ENCODE measurements at places on chromosomes 1 and 21.

- H3K4me1 ChIP-seq = no peaks in the 10 kb centered on the region
- no peak overlapping the region for H3K4me3 ChIP-seq
- DNase-seq = no peak
- H3K27me3 ChIP-seq = peaks cover 2% of the 10 kb centered on the region
These were observed 4.1 kb upstream of the DISP3 start for GRCh38 chr1:11474826-11475225.

DNA sequence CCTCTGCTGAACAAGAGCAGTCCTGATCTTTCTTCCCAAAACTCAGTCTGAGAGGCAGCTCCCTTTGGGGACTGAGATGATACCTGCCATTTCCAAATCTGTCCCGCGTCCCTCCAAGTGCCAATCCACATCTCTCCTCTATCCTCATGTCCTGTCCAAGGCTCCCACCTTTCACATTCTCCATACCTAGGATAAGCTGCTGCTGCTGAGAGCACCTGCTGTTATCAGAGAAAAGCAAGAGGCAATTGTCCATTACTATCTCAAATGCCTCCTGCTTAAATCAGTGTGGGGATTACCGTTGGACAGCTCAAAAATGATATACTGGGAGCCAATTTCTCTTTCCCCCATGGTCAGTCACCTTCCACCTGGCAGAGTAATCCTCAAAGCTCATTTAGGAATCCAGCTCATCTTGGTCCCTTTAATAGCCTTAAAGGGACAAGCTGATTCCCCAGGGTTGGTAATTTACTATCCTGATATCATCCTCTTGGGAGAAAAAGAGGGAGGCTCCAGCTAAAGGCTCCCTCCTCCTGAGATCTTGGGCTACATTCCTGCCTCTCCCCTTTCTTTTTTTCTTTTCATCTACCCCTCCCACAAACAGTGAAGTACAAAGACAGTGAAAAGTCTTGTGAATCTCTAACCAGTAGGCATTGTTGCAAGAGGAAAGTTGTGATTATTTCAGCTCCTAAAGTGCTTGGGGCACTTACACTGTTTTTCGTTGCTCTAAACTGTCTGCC lies 278.1 kb upstream of the CAMK1G start:
- H3K4me3 ChIP-seq = no peak overlapping the region
- no peaks in the 10 kb centered on the region for H3K27me3 ChIP-seq
- H3K36me3 ChIP-seq = no peaks in the 10 kb centered on the region
- no peak for DNase-seq

- H3K27me3 ChIP-seq = no peaks in the 10 kb centered on the region
- no peak for DNase-seq
- H3K27ac ChIP-seq = no peak overlapping the region
- H3K4me3 ChIP-seq = no peak overlapping the region
- peaks cover 1% of the 10 kb centered on the region for H3K36me3 ChIP-seq
These were observed 110.1 kb downstream of the VPS13D start for GRCh38 chr1:12339811-12340543.

DNA sequence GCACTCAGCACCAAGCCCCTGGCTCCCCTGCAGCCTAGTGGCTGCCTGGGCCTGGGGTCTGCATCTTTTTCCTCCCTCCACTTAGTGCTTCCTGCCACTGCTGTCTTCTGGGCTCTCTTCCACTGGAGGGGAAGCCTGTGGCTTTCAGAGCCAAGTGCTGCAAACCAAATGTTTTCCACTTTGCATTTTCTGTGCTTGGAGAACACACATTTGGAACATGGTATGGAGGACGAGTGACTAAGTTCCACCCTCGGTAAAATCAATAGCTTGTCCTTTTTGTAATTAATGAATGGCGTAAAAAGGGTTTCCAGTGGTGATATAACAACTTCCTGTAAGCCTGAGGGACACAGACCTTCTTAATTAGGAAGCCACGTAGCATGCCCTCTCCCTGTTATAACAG lies 10.1 kb upstream of the GPR153 start:
- no peaks in the 10 kb centered on the region for H3K27me3 ChIP-seq
- peaks cover 16% of the 10 kb centered on the region for H3K4me1 ChIP-seq
- peaks cover 2% of the 10 kb centered on the region for H3K36me3 ChIP-seq
- no peak overlapping the region for H3K27ac ChIP-seq

DNA sequence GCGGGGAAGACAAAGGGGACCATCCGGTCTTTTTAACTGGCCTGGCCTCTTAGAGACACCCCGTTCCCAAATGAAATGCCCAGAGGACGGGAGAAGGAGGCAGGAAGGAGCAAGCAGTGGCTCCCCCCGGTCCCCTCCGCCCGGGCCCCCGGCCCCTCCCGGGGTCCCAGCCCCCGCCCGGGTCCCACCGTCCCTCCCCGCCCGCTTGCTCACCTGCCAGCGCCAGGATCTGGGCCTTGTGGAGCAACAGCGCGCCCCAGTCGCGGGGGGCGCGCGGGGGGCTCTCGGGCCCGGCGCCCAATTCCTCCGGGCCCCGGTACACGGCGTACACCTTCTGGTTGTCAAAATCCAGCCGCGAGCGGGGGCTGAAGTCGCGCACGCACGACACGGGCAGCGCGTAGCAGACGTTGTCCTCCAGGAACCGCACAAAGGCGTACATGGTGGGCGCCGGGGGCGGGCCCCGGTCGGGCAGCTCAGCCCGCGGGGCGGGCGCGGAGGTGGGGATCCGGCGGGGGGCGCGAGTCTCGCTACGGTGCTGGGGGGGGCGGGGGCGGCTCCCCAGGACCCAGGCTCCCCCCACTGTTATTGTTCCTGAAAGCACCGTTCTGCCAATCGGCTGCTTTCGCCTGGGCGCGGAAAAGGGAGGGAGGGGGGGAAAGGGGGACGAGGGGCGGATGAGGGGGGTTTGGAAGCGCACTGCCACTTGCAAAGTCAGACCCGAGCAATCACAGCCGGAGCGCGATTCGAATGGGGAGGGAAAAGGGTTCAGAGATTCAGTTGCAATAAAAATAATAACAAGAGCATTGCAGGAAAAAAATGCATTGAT lies at the start of gene BEND5:
Gene BEND5, minus strand, starts transcription at position 499 of the 826 bp plus-strand sequence. Its CDS starts 60 bp downstream, at position 439.
- no peaks in the 10 kb centered on the region for H3K4me1 ChIP-seq
- H3K36me3 ChIP-seq = no peaks in the 10 kb centered on the region
- no peak within 1 kb of the TSS for H3K4me3 ChIP-seq
- no peak within 1 kb of the TSS for H3K27ac ChIP-seq
- DNase-seq = peak; percentile 66

All from fibroblast of lung (primary cell).